B cell (primary cell): ENCODE measurements at places on chromosomes 12 and 14.

- no peak for DNase-seq
Observed at GRCh38 chr14:39467889-39468524, 35.8 kb upstream of the FBXO33 start.

- peak; percentile 87 for DNase-seq
Observed at GRCh38 chr12:4829161-4829792, 80.4 kb upstream of the KCNA1 start.

DNA sequence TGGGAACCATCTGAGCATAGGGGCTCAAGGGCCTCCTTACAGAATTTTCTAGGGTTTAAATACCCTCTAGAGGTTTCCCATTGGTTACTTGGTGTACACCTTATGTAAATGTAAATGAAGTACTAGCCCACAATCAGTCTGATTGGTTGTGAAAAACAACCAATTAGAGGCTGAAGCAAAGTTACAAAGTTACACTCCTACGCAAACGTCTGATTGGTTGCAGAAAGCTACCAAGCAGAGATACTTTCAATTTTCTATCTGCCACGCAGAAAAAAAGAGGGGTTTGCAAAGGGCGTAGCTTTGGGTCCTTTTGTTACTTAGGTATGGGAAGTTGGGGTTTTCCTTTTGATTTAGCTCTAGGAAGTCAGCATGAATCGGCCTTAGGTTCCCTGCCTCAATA is 1.8 kb upstream of the TMEM19 start:
- DNase-seq, result peak; percentile 52

- no peak for DNase-seq
Observed at GRCh38 chr12:76031081-76031413, 529 bp downstream of the PHLDA1 start.
